ENCODE measurements at places on chromosomes 2 and 18. TPM values are rescaled to one million over a fixed set of nuclear protein-coding genes. Genes with fewer than 3 reads are reported as not detected.

GRCh38 chr2:58569475-58570185, 328.5 kb upstream of the FANCL start:
- no peak for DNase-seq

GRCh38 chr2:31903109-31903780, 107.6 kb downstream of the MEMO1 start:
- no peak for DNase-seq

HSBP1L1 gene
- 14.8 TPM for total RNA-seq

ASTL gene
- total RNA-seq, result not detected

DNA sequence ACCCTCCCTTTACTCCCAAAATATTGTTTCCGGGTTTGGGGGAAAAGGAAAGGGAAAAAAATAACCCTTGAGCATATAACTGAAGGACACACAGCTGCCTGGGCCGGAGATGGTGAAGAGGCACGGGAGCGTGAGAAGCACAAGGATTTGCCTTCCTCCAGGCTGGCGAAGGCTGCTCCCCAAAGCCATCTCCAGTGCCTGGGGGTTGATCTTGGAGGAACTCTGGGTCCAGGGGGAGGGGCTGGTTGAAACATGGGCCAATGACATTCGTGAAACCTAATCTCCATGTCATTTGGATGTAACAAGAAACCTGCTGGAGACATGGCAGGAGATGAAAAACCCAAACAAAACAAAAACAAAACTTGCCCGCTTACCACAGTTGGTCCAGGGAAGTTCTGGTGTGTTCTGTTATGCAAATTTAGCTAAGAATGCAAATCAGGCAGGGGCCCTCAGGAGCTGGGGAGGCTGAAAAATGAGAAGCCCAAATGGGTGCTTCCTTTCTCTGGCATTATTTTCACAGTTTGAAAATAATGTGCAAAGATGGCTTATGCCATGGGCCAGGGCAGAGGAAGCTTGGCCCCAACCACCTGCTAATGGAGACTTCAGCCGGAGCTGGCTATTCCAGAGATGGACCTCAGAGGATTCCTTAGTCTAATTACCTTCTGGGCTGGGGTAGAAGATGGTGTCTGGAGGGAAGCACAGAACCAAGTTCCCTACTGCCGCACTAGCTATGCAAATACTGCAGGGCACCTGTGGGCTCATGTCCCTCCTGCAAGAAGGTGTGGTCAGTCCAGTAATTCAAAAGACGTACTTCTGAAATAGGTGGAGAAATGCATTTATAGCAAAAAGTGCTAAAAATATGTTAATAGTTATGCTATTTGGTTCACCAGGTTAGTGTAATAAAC, 180.9 kb downstream of the BCL2 start:
- no peak for DNase-seq

- no peak for DNase-seq
Measured at GRCh38 chr2:166193407-166193806, 65.6 kb upstream of the SCN1A start.

DNA sequence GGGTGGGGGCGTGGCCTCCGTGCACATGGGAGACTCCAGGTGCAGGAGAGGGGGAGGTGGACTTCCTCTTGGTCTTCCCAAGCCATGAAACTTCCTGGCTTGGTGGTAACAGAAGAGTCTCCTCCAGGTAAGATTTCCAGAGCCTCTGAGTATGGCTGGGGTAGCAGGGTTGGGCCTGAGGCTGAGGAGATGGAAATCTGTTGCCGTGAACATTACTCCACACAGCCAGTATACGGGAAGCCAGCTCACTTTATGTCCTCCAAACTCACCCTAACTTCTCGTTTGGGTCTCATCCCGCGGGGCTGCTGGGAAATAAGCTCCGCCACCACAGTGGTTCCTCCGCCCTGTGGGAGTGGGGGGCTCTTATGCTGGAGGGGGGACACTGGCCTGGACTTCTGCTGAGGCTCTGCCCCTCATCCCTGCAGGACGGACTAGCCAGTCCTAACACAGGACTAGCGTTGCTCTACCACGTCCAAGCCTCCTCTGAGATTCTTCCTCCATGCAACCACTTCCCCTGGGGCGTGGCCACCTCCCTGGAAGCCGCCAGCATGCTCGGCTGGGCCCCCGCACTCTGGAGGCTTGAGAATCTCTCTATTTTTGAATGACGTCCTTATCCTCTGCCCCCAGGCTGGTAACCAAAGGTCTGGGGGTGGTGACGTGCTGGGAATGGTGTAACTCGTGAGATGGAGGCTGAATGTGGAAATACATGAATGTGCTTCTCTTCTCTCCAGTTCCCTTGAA, 777 bp upstream of the RAB17 start:
- DNase-seq, result peak; percentile 84

- DNase-seq, result no peak
Measured at GRCh38 chr2:180291552-180292421, 284.7 kb upstream of the CWC22 start.

DNA sequence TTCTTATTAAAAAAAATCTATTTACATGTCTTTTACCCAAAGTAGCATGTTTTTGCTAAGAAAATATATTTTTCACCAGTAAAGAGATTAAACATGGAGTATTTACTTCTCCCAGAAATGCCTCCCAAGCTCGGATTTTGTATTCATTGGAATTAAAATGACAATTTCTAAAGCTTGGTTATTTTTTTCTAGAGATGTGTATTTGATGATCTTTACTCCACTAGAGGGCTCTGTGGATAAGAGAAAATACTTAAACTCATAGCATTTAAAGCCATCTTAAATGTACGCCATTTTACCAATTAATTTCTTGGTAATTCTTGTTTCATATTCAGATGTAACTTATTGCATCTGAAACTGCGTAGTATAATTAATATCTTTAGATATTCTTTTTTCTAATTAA, 461.4 kb downstream of the GALR1 start:
- no peak for DNase-seq

GRCh38 chr2:189580658-189581353, at the start of gene SLC40A1:
TSS of gene SLC40A1 (minus strand) at chr2:189580786. CDS start at chr2:189580460, 326 bp downstream.
- peak; percentile 92 for DNase-seq

STK39 gene
- total RNA-seq, result 15.8 TPM

GRCh38 chr2:207928079-207928478, 97.2 kb downstream of the PLEKHM3 start:
- DNase-seq, result no peak

Data from body of pancreas (tissue), 4 donors.